ENCODE measurements at places on chromosomes 1 and 21.

GRCh38 chr1:82586473-82586872 is 785.7 kb downstream of the ADGRL2 start:
- no peak for DNase-seq

GRCh38 chr1:230113593-230114236 is 46.7 kb downstream of the GALNT2 start:
- DNase-seq: no peak

DNA sequence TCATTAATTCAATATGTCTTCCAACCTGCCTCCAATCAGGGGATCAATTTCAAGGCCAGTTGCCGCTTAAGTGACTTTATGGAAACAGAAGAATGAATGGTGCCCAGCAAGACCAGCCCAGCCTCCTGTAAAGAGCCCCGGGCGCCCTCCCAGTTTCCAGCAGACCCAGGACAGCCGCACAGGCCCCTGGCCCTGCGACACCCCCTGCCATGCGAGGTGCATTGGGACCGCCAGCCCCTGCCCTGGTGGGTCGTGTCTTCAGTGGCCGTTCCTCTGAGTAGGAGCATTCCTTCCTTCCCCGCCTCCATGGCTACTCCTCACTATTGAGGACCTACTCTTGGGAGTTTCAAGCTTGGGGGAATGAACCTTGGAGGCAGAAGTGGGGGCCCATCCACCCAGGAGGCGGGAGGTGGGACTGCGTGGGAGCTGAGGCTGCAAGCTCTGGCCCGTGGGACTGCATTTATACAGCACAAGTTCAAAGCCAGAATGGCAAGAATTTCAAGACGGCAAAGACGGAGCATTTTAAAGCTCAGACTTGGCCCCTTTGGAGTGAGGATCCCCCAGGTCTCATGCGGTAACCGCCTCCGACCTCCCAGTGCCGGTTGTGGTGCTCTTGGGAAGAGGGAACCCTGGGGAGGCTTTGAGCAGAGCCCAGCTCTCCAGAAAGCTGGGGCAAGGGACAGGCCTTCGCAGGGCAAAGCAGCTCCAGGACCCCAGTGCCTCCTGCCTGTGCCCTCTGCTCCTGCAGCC is 73.1 kb upstream of the ACTRT2 start:
- DNase-seq: no peak

- no peak for DNase-seq
Measured at GRCh38 chr1:1780598-1781525, 2.6 kb upstream of the NADK start.

GRCh38 chr1:228147768-228148167 is 2.0 kb upstream of the GJC2 start:
- DNase-seq: no peak

DNA sequence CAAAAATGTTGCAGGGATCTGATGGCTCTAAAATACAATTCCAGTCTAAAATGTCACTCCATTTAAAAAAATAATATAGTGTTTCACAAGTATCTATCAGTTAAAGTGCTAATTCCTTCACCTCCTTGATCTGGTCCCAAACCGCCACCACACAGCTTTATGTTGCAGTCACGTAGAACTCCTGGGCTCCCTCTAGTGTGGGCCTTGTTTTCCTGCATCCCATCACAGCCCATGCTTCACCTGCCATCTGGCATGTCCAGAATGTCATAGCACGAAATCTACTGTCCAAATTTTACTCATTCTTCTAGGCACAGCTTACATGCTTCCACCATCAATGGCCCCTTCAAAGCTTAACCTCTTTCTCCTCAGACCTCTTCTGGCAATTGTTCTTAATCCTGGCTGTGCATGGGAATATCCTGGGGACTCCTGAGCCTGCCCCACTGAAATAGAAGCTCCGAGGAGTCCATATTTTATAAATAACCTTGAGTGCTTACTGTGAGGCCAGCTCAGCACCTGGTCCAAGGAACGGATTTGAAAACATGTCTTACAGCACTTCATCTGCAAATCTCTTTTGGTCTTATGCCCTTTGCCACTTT is 15.5 kb downstream of the FYB2 start:
- no peak for DNase-seq

DNA sequence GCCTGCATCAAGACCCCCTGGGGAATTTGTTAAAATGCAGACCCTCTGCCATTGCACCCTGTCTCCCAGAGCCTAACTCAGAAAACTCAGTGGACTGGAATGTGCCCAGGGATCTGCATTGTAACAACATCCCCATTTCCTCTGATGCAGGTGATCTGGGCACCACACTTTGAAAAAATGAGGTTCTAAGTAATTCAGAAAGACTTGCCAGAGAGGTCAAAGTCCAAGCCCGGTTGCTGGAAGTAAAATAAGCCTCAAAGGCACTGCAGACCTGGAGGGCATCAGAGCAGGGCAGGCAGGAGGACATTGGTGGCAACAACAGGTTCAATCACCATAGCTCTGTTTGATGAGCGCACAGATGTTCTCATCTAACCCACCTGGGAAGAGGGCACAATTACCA is 90.7 kb downstream of the SYT2 start:
- no peak for DNase-seq

GRCh38 chr1:1627261-1627828 is 4.6 kb upstream of the MMP23B start:
- DNase-seq: peak; percentile 79

DNA sequence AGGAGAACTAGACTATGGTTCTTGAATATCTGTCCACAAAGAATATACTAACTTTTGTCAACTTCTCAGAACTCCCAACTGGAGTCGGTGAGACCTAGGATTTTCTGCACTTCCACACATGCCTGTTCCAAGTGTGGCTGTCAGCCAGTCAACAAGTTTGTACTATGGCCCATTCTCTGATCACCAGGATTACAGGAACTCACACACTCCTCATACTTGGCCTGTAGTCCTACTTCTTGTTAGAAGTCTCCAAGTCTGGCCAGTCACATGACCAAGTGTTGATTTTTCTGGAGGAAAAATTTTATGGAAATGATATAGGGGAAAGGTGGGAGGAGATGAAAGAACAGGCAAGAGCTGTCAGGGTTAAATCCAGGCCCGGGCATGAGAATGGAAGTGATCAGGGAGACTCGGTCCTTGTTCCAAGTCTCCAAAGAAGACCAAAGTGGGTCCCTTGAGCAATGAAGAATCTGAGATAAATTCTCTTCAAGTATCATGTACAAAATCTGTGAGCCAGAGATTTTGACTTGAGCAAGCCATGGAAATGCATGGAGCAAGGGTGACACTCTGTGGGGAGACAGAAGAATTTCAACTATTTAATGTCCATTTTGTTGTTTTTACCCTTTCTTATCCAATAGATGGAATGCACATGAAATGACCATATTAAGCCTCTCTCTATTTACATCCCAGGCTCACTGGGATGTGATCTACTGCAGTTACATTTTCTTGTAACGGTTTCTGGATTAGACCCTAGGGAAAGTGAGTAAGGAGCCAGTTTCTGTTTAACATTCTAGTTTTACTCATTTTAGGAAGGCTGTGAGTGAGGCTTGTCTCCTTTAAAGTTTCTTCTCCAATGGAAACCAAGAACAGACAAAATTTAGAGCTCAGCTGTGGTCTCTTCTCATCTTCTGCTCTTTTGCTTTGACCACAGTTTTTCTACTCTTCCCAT is 320.9 kb downstream of the ASTN1 start:
- DNase-seq: peak; percentile 46

- no peak for DNase-seq
Measured at GRCh38 chr1:165856021-165856420, 28.6 kb downstream of the UCK2 start.

DNA sequence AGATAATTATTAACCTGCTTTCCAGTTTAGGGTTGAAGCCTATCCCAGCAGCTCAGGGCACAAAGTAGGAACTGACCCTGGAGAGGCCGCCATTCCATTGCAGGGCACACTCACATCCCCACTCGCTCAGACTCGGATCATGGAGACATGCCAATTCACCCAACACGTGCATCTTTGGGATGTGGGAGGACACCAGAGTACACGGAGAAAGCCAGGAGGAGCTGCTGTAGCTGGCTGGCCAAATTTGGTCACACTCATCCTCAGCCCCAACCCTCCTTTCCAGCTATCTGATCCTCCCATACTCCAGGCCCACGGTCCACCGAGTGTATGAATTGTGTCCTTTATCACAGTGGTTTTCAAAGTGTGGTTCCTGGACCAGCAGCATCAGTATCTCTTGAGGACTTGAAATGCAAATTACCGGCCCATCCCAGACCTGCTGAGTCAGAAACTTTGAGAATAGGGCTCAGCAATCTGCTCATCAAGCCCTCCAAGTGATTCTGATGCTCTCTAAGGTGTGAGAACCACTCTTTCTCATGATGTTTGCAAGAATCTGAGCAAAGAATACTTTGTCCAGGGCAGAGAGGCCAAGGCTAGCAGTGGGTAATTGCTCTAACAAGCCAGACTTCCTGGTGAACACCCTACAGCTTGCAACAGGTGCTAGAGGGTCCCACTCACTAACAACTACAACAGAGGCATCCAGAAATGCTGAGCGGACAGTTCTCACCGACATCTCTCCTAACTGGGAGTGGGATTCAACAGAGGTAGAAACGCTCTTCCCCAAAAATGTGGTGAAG is 26.3 kb downstream of the IER5 start:
- no peak for DNase-seq

DNA sequence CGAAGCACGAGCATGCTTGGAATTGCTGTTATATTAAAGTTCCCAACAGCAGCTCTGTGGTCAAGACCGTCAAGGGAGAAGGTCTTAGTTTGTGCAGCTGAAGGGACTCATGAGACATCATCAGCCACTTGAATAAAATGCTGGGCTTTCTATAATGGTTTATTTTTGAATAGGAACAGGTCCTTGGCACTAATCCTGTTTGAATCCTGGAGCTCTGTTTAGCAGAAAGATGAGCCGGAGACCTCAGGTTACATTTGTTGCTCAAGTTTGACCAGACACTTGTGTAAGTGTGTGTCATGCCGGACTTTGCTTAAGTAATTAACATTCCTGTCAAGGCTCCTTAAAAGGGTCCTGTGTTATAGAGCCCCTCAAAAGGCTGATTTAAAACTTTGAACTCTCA is 186.5 kb downstream of the ROR1 start:
- DNase-seq: no peak

DNA sequence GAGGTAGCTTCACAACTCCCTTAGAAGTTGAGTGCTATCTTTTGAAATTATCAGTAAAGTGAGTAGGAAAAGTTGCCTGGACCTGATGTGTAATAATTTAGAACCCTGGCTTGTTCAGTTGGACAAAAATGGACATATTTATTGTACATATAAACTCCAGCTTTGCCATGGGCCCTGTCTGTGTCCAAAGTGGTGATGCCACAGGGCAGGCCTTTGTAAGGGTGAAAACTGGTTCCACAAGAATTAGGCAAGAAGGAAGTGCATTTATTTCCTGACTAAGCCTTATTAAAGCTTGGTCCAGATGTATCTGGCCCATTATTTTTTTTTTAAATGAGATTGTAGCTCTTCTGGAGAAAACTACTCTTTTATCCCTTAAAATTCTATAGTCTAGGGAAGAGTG is 47.9 kb downstream of the MACO1 start:
- no peak for DNase-seq

DNA sequence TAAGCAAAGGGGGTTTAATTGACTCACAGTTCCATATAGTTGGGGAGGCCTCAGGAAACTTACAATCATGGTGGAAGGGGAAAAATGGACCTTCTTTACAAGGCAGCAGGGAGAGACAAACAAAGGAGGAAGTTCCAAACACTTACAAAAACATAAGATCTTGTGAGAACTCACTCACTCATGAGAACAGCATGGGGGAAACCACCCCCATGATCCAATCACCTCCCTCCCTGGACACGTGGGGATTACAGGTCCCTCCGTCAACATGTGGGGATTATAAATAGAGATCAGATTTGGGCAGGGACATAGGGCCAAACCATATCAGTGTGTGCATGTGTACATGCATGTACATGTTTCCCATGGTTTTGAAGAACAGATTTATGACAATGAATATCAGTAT is 5.5 kb upstream of the SMG7 start:
- DNase-seq: no peak

DNA sequence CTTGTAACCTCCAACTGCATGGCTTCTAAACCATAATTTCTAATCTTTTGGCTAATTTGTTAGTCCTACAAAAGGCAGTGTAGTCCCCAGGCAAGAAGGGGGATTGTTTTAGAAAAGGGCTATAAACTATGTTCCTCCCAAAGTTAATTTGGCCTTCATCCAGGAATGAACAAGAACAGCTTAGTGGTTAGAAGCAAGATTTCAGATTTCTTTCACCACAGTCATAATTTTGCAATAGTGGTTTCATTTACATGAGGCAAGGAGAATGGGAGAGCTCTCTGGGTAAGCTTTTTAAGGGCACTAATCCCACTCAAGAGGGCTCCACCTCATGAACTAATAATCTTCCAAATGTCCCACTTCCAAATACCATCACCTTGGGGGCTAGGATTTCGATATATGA is 1353.9 kb downstream of the NCAM2 start:
- no peak for DNase-seq

- DNase-seq: no peak
Measured at GRCh38 chr1:37166005-37166404, 131.7 kb upstream of the GRIK3 start.

- no peak for DNase-seq
Measured at GRCh38 chr1:97603218-97603617, 317.6 kb downstream of the DPYD start.

- DNase-seq: no peak
Measured at GRCh38 chr1:231853588-231854207, 227.1 kb downstream of the DISC1 start.

GRCh38 chr1:29793653-29794348 is 557.5 kb downstream of the PTPRU start:
- no peak for DNase-seq

- DNase-seq: no peak
Measured at GRCh38 chr1:87913361-87913760, 584.7 kb downstream of the LMO4 start.

- no peak for DNase-seq
Measured at GRCh38 chr1:200242110-200243041, 167.5 kb downstream of the ZNF281 start.

GRCh38 chr1:163155606-163156005 is 47.1 kb downstream of the RGS5 start:
- no peak for DNase-seq

- no peak for DNase-seq
Measured at GRCh38 chr21:41479686-41480085, 28.3 kb downstream of the TMPRSS2 start.

- no peak for DNase-seq
Measured at GRCh38 chr1:72623299-72623708, 341.0 kb upstream of the NEGR1 start.

- no peak for DNase-seq
Measured at GRCh38 chr1:2558420-2558819, 2.2 kb downstream of the TNFRSF14 start.

- no peak for DNase-seq
Measured at GRCh38 chr1:18037651-18038050, 69.9 kb upstream of the IGSF21 start.

DNA sequence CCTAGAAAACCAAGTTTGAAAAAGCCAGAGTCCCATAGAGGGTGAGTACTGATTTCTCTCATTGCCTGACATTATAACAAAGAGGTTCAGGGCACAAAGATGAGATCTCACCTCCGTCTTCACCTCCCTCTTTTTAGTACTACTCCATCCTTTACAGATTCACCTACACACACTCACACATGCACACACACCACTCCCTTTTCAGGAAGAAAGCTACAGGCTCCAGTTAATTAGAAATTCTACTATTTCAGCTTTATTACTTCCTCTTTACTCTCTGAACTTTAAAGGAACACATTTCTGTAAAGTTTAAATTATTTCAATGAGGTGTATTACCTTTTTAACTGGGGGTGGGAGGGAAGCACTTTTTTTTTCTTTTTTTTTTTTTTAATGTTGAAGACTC is 59.6 kb upstream of the PRDX6 start:
- no peak for DNase-seq

- no peak for DNase-seq
Measured at GRCh38 chr1:155946633-155947219, 5.3 kb downstream of the RXFP4 start.

- DNase-seq: no peak
Measured at GRCh38 chr1:28134651-28135207, 41.8 kb downstream of the PTAFR start.

All from ureter (tissue), 1 donor.